CD4-positive, alpha-beta T cell treated with Interleukin-17A for 4 hours (primary cell): ENCODE measurements at places on chromosomes 5 and 9.

- DNase-seq: no peak
These were observed 28.4 kb upstream of the CAST start for GRCh38 chr5:96633820-96634219.

DNA sequence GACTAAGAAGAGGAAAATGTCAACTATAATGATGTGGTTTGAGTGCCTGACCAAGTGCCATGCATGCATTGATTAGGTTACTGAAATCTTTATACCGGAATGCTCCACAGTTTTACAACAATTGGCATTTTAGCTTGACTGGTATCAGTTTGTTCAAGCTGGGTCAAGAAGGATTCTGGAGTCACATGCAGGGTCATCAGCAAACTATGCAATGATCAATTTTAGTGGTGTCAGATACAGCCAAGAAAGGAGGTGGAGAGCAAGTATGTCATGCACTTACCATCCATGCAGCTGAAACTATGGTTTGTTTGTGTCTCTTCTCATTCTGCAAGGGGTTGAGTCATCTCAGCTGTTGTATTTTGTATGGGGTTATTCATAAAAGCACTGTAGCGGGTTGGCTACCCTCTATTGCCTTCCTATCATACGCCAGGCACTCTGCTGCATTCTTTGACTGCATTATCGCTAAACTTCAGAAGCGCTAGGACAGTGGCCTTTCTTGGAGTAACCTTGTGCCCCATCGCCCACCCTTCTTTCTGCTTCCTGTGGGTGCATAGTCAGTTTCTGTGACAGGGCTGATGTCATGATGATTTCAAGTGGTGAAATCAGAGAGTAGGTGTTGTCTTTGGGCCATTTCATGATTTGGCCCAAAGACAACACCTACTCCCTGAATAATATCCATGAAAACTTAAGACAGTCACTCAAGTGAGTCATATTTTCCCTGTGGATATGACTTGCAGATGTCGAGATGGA lies 145.4 kb downstream of the MTX3 start:
- no peak for DNase-seq

- no peak for DNase-seq
These were observed 27.3 kb upstream of the TRIM14 start for GRCh38 chr9:98146101-98146991.

DNA sequence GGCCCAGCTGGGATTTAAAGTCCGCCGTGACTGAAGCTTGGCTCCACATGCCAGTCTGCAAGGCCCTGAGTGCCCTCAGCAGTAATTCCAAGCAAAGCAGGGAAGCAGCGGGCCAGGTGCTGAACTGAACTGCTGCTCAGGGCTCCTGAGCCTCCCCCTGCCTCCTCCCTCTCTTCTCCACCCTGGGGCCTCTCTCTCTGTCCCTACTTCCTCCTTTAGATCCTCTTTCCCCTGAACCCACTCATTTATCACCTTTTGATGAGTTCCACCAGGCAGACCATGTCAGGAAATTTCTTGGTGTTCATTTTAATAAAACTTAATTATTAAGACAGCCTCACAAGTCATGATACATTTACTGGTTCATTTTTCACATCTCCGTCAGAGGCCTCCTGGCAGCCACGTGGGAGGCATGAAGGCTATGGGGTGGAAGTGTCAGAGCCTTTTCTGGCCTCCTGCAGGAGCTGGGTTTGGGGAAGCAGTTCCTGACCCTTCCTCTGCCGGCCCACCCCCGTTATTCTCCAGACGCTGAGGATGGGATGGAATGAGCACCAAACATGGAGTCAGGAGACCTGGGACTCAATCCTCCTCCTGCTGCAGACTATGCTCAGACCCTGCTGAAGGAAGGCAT lies 32.2 kb upstream of the KCNIP1 start:
- DNase-seq: no peak

GRCh38 chr5:138444774-138445546 lies 6.1 kb downstream of the REEP2 start:
- no peak for DNase-seq

- no peak for DNase-seq
These were observed 651 bp downstream of the TRIM23 start for GRCh38 chr5:65623482-65623881.
